ENCODE measurements at places on chromosomes 7 and 10.

DNA sequence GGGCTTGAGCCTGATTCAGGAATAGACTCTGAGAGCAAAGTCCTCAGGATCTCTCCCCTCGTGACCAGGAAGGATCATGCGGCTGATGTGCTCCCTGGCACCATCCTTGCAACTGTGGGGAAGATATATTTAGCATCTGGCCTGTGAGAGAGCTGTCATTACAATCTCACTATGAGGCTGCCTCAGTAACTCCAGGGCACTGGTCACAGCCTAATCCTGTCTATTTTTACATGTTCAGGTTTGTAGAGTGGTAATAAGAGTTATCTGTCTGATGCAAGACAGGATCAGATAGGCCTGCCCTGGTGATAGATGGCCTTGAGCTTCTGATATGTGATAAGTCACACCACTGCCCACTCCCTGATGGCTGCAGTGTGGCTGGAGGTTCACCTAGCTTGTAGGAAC lies 50.7 kb downstream of the PPP1R3C start:
- no peak overlapping the region for H3K27ac ChIP-seq
- H3K4me1 ChIP-seq, result no peaks in the 10 kb centered on the region
- DNase-seq, result no peak
- H3K27me3 ChIP-seq, result peaks cover 11% of the 10 kb centered on the region
- H3K4me3 ChIP-seq, result no peak overlapping the region

DNA sequence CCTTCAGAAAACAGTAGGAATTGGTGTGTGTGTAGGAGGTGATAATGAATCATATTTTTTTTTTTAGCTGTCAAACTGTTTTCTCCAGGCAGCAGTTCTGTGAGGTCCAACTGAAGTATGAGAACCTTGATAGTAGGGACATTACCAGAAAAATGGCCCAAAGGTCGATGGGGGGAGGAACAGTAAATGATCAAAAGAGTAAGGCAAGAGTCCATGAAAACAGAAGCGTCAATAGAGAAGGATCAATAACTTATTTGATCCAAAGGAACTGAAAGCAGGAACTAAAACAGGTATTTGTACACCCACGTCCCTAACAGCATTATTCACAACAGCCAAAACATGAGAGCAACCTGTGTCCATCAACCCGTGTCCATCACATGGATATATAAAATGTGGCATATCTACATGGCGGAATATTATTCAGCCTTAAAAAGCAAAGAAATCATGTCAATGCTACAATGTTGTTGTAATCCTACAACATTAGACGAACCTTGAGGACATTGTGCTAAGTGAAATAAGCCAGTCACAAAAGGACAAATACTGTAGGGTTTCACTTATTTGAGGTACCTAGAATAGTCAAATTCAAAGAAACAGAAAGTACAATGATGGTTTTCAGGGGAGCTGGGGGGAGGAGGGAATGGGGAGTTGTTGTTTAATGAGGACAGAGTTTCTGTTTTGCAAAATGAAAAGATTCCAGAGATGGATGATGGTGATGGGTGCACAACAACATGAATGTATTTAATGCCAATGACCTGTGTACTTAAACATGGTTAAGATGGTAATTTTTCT lies 214.0 kb upstream of the KLF14 start:
- peak overlapping the region; percentile 58 for H3K27ac ChIP-seq
- H3K4me1 ChIP-seq, result peaks cover 64% of the 10 kb centered on the region
- peak overlapping the region; percentile 51 for H3K4me3 ChIP-seq
- peaks cover 26% of the 10 kb centered on the region for H3K36me3 ChIP-seq

GRCh38 chr10:3803927-3804741 lies 19.1 kb upstream of the KLF6 start:
- peak overlapping the region; percentile 63 for H3K4me3 ChIP-seq
- no peaks in the 10 kb centered on the region for H3K27me3 ChIP-seq
- DNase-seq, result peak; percentile 83
- H3K4me1 ChIP-seq, result peaks cover 16% of the 10 kb centered on the region
- H3K27ac ChIP-seq, result no peak overlapping the region
- H3K36me3 ChIP-seq, result no peaks in the 10 kb centered on the region

GRCh38 chr10:114043532-114044246 lies at the start of gene ADRB1:
ADRB1 (plus strand) TSS chr10:114043866; CDS start chr10:114044133, 267 bp downstream.
- DNase-seq, result no peak
- peaks cover 25% of the 10 kb centered on the region for H3K4me1 ChIP-seq
- H3K27ac ChIP-seq, result no peak within 1 kb of the TSS
- H3K27me3 ChIP-seq, result peaks cover 33% of the 10 kb centered on the region
- H3K4me3 ChIP-seq, result peak within 1 kb of the TSS; percentile 74
- H3K36me3 ChIP-seq, result no peaks in the 10 kb centered on the region

- H3K27me3 ChIP-seq, result peaks cover 37% of the 10 kb centered on the region
- no peak overlapping the region for H3K27ac ChIP-seq
- no peak for DNase-seq
- H3K4me3 ChIP-seq, result no peak overlapping the region
- no peaks in the 10 kb centered on the region for H3K36me3 ChIP-seq
- H3K4me1 ChIP-seq, result no peaks in the 10 kb centered on the region
These were observed 207.9 kb upstream of the MYO3A start for GRCh38 chr10:25725917-25726716.

DNA sequence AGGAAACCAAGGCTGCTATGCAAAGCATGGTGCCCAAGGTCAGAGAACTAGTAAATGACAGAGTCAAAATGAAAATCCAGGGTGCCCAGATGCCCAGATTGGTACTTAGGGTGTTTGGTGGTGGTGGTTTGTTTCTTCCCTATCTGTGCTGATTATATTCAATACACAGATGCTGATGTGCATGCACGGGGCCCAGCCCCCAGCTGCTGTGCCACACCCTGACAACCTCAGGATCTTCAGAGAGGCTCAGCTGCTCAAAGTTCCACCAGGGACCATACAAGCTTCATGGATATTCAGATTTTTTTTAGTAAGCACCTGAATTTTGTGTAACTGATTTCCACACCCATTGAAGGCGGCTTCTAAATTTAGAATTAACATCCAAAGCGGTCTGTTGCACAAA lies 75.6 kb downstream of the KCNMA1 start:
- H3K4me3 ChIP-seq, result no peak overlapping the region
- H3K36me3 ChIP-seq, result no peaks in the 10 kb centered on the region
- H3K27ac ChIP-seq, result no peak overlapping the region
- DNase-seq, result no peak
- H3K4me1 ChIP-seq, result no peaks in the 10 kb centered on the region

GRCh38 chr7:1856161-1856887 lies 186.2 kb downstream of the ELFN1 start:
- H3K27ac ChIP-seq, result no peak overlapping the region
- no peak overlapping the region for H3K4me3 ChIP-seq
- no peaks in the 10 kb centered on the region for H3K36me3 ChIP-seq
- H3K27me3 ChIP-seq, result no peaks in the 10 kb centered on the region
- H3K4me1 ChIP-seq, result peaks cover 15% of the 10 kb centered on the region

- no peaks in the 10 kb centered on the region for H3K4me1 ChIP-seq
- H3K27me3 ChIP-seq, result peaks cover 5% of the 10 kb centered on the region
- no peak overlapping the region for H3K27ac ChIP-seq
- no peaks in the 10 kb centered on the region for H3K36me3 ChIP-seq
- H3K4me3 ChIP-seq, result no peak overlapping the region
- no peak for DNase-seq
These were observed 24.9 kb upstream of the NPS start for GRCh38 chr10:127524229-127524628.

- H3K36me3 ChIP-seq, result no peaks in the 10 kb centered on the region
- no peaks in the 10 kb centered on the region for H3K27me3 ChIP-seq
- no peak for DNase-seq
- no peak overlapping the region for H3K27ac ChIP-seq
- H3K4me3 ChIP-seq, result no peak overlapping the region
- H3K4me1 ChIP-seq, result no peaks in the 10 kb centered on the region
These were observed 287.8 kb downstream of the GALNT17 start for GRCh38 chr7:71419546-71420337.

- H3K4me1 ChIP-seq, result no peaks in the 10 kb centered on the region
- H3K27ac ChIP-seq, result no peak overlapping the region
- H3K4me3 ChIP-seq, result no peak overlapping the region
- no peak for DNase-seq
These were observed 150.4 kb downstream of the WDR37 start for GRCh38 chr10:1206601-1207000.

GRCh38 chr10:101814466-101815071 lies 3.7 kb downstream of the OGA start:
- peaks cover 2% of the 10 kb centered on the region for H3K27me3 ChIP-seq
- no peaks in the 10 kb centered on the region for H3K36me3 ChIP-seq
- no peak for DNase-seq

DNA sequence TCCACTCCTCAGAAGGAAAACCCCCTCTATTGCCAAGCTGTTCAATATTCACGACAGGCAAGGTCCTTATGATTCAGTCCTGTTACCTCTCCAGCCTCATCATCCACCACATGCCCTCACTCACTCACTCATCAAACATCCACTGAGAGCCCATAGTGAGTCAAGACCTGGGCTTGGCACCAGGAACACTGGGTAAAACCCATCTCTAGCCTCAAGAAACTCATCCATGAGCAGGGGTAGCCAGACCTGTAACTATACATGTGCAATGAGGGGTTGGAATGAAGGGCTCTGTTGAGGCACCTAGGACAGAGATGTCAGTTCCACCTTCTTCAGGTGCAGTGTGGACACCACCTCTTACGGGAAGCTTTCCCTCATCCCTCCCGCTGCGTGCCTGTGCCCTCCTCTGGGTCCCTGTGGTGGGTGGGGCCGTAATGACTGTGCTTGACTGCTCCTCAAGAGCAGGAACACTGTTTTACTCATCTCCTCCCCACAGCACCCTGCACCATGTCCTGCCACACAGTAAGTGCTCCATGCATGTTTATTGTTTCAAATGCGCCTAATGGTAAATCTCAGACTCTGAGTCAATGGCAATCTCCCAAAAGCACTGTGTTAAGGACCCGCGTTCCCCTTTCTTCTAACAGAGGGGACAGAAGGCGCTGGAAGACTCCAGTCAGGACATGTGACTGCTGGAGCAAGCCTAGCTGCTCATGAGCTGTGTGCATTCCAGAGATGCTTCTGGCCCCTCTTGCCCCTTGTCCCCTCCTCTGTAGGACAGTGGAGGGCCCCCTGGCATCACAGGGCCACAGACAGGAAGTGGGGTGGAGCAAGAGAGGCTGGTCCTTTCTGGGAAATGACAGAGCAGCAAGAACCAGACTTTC lies 95.4 kb downstream of the HIPK2 start:
- no peaks in the 10 kb centered on the region for H3K27me3 ChIP-seq
- H3K4me1 ChIP-seq, result peaks cover 49% of the 10 kb centered on the region

GRCh38 chr7:83077328-83077727 lies 85.4 kb downstream of the PCLO start:
- no peaks in the 10 kb centered on the region for H3K27me3 ChIP-seq
- no peak for DNase-seq
- H3K4me1 ChIP-seq, result no peaks in the 10 kb centered on the region
- H3K36me3 ChIP-seq, result no peaks in the 10 kb centered on the region
- H3K27ac ChIP-seq, result no peak overlapping the region
- no peak overlapping the region for H3K4me3 ChIP-seq

DNA sequence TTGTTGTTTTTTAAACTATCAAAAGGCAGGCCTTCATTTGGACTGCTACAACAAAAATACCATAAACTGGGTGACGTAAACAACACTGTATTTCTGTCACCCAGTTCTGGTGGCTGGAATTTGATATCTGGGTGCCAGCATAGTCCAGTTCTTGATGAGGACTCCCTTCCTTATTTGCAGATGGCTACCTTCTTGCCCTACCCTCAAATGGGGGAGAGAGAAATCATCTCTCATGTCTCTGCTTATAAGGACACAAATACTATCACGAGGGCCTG lies 25.2 kb downstream of the ACTA2 start:
- no peaks in the 10 kb centered on the region for H3K36me3 ChIP-seq
- no peaks in the 10 kb centered on the region for H3K27me3 ChIP-seq
- no peak overlapping the region for H3K27ac ChIP-seq
